SK-MEL-5 (cell line): ENCODE measurements at places on chromosomes 4 and X.
A peak's percentile ranks its signal among the peaks of the same experiment; 100 is the strongest.

DNA sequence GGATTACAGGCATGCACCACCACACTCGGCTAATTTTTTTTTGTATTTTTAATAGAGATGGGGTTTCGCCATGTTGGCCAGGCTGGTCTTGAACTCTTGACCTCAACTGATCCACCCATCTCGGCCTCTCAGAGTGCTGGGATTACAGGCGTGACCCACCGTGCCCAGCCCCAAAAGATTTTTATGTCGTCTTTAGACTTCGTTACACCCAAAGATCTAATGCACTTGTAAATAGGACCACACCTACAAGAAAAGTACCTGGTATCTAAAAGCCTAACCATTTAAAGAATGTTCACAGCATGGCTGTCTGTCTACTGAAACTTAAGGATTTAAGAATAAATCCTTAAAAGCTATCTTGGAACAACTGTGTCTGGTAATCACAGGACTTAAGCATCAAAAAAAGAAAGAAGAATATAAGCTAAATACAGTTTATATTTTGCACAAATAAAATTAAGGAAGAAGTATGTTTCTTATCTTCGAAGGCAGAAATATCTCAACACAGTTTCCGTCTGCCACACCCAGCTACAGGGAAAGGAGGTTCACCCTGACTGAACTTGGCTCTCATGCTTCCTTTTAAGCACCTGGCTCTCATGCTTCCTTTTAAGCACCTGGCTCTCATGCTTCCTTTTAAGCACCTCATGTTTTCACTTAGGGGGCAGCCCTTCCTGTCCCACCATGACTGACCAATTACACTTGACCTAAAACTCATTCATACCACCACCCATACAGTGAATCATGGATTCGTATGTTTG lies 92.0 kb upstream of the STS start:
- DNase-seq, result no peak

DNA sequence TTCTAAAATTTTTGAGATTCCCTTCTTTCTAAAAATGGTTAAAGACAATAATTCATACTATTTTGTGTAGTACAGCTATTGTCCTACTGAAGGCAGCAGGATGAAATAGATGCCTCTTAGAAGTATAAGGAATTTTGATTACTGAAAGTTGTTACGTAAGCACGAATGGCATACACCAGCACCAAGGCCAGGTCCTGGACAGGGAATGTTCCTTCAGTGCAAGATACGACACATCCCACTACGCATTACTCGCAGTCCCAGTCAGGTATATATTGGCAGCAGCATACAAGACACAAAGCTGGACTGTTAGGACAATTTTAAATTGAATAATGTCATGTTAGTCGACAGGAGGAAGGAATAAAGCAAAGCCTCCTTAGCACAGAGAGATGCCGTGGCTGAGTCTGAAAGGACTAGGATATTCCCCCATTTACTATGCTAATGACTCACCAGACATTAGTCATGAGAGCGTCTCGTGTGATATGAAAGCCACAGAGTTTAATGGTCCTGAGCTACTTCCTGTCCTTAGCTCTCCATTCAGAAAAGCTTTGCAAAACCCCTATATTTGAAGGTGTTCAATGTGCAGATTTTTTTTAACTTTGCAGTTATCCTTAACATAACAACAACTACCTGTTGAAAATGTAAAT lies 504.3 kb downstream of the FAM133A start:
- DNase-seq, result peak; percentile 35

- peak; percentile 23 for DNase-seq
These were observed 468.2 kb downstream of the ZIC3 start for GRCh38 chrX:138034136-138034535.

GRCh38 chrX:9456250-9457074 lies 8.4 kb upstream of the TBL1X start:
- no peak for DNase-seq

DNA sequence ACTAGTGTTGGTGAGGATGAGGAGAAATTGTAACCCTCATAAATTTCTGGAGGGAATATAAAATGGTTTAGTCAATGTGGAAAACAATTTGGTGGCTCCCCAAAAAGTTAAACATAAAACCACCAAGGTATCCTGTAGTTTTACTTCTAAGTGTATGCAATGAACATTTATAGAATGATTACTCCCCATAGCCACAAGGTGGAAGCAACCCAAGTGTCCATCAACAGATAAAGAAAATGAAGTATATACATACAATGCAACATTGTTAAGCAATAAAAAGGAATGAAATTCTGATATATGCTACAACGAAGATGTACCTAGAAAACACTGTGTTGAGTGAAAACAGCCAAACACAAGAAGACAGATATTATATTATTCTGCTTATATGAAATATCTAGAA lies 569.1 kb upstream of the GRID2 start:
- peak; percentile 30 for DNase-seq

DNA sequence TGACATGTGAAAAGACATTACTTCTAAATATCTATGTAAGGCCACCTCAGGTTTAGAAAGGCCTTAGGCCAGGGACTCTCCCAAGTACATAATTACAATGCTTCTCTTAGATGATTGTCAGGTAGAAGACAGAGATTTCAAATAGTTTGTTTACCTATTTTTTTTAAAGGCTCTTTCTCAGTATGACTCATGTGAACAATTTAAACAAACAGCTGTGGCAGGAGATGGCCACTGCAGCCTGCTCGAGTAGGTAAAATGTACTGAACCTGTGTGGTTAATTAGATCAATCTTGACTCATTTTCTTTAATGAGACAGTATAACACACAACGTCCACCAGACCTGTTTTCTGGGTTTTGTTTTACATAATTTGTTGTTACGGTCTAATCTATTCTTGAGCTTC lies 50.2 kb downstream of the LEF1 start:
- DNase-seq, result no peak

- no peak for DNase-seq
These were observed 58.7 kb downstream of the MAMLD1 start for GRCh38 chrX:150421816-150422215.

DNA sequence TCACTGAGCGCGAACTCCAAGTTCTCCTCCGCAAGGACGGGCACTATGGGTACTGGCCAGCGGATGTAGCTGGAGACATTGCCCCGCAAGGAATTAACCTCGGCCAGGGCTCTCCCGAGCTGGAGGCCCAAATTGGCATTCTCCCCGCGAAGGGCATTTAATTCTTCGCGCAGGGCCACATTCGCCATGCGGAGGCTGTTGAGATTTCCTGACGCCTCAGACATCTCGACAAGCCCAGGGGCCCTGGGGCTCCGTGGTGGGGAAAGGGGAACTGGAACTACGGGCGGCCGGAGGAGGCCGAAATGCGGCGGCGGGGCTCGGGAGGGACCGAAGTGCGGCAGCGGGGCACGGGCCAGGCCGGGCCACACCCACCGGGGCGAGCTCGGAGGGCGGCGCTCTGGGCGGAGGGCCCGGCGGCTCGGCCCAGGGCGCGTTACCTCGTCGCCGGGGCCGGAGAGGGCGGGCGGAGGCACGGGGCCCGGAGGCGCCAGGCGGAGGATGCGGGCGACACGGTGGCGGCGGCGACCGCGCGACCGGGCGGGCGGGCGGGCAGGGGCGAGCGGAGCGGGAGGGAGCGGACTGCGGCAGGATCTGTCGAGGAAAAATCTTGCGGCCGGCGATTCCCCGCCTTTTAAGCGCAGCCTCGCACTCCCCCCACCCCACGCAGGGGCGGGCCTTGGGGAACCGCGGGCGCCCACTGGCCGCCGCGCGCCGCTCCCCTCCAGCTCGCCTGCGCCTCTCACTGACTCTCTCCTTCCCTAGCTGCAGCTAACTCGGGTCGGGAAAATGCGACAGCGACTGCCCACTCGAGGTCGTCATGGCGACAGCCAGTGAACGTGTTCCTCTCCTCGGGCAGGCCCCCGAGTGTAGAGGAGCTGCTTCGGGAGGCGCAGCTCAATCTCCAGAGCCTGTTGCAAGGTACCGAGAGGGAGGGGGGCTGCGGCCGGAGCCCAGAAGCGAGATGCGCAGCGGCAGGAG lies at the start of gene RTL5:
RTL5 (minus strand) TSS at position 599 of the 978 bp plus-strand sequence.
- DNase-seq, result peak; percentile 45

DNA sequence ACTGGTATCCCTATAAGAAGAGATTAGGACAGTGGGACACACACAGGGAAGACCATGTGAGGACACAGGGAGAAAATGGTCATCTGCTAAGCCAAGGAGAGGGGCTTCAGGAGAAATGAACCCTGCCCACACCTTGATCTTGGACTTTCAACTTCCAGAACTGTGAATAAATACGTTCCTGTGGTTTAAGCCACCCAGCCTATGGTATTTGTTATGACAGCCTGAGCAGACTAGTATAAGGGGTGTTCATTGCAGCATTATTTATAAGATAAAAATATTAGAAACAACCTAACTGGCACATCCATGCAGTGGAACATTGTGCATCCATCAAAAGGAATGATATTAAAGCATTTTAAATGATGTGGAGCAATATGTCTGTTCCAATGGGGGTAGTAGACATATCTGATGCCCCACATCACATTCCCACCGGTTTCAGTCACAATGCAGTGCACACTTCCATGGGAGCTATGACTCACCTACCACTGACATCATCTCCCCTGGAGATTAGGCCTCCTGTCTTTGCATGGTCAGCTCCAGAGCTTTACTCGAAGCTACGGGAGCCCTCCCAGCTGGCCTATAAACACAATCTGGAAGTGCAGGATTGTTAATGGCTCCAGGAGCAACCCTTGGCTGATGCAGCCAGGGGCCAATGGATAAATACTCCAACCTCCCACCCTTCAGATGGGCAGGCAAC lies 38.9 kb upstream of the MAMLD1 start:
- peak; percentile 35 for DNase-seq

DNA sequence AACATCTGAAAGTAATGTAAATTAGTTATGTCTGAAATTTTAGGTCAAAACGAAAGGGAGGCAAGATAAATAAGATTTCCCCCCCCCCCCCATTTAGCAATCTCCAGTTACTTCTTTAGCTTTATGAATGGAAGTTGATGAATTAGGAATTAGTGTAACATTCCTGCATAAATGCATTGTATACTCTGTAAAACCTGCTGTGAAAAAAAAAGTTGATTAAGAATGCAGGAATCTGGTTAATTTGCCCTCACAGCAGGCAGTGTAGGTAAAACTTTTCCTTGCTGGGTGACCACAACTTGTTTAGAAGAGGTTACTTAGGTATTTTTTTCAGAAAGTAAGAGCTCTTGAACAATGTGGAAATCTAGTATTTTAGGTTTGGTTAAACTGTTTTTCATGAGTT lies 15.3 kb downstream of the LARP7 start:
- no peak for DNase-seq

GRCh38 chr4:139300431-139301112 lies 733 bp upstream of the NAA15 start:
- DNase-seq, result peak; percentile 15

DNA sequence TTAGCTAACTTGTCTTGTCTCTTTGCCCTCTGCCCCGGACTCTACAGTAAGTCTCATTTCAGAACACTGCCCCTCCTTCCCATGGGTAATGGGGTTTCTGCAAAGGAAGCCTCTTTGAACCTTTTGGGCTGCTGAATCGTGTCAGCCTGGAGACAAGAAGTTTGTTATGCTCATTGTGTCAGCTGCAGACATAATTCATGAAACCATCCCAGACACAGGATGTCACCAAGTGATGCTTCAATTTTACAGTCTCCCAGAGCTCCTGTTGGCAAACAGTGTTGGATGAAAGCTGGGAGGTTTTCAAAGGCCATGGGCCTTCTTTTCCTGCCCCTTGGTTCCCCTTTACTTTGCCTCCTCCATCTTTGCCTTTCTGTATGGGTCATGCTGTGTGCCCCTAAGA lies 223.1 kb upstream of the TAPT1 start:
- DNase-seq, result no peak

- DNase-seq, result peak; percentile 82
These were observed 143.6 kb downstream of the SLIT2 start for GRCh38 chr4:20395160-20395773.

DNA sequence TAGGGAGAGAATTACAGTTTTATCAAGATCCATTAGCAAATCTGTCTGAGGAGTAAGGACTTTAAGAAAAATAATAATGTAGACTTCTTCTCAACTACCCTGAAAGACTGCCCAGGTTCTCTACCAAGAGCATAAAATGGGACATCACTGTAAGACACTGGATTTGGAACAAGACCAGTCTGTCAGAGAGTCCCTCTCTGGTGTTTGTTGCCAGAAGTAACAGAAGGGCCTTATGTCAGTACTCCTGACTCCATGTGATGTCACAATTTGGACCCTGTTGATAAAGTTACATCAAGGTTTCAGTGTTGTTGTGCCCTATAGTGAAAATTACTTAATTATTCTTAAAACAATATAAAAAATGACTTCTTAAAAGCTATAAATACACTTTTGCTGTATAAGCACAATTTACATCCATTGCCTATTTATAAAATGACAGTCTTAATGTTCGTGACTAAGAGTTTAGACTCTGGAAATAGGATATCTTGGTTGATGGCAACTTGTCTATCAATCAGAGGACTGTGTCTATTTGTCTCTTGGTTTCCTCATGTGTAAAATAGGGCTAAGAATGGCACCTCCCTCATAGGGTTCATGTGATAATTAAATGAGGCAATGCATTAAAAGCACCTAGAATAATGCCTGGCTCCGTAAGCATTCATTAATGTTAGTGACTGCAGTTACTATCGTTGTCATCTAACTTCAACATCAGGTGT lies 57.8 kb downstream of the RS1 start:
- no peak for DNase-seq

GRCh38 chr4:53916431-53916889 lies 147.9 kb downstream of the CHIC2 start:
- DNase-seq, result peak; percentile 19

DNA sequence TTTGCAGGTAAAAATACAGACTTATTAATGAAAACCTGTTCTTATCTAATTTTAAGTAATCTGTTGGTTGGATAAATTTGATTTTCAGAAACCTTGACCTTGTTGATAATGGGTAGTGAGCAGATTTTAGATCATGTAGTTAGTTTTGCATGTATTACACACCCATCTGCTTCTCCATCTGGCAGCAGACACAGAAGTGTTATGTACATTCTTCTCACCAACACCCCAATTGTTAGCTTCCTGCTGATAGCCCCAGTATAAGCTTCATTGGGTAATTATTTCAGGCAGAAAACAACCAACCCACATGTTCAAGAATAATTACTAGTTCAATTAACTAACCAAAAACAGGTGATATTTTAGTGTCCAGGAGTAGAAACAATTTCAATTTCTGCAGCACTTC lies 1740.5 kb upstream of the AGA start:
- no peak for DNase-seq

DNA sequence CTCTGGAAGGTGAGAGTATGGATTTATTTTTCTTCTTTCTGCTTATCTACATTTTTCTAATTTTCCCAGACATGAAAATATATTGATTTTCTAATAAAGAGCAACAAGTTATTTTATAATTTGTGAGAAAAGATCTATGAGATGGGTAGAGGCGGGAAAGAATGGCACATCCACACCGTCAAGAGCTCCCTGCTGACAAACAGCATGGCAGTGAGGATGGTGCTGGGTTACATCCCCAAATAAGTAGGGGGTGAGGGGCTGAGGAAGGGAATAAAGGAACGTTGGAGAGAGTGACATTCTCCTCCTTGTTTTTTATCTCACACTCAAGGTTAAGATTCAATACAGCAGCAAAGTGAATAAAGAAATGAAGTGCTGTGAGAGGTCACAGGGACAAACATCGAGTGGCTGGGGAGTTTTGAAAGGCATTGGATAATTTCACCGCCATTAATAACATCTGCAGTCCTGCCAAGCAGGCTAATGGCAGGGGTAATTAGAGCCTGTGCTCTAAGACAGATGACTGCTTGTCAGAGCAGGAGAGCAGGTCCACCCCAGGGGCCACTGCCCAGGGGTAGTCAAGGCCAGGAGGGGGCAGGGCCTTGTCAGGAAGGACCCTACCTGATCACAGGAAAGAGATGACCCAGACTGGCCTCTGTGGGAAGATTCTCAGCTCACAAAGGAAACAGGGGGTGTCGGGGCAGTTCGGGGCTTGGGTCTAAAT lies 323.8 kb downstream of the FBXW7 start:
- DNase-seq, result no peak
